ENCODE measurements at places on chromosomes 6 and 20. TPM values are rescaled to one million over a fixed set of nuclear protein-coding genes. Genes with fewer than 3 reads are reported as not detected.

ULBP2 gene
- 0.67 TPM for total RNA-seq

METTL24 gene
- not detected for total RNA-seq

DNA sequence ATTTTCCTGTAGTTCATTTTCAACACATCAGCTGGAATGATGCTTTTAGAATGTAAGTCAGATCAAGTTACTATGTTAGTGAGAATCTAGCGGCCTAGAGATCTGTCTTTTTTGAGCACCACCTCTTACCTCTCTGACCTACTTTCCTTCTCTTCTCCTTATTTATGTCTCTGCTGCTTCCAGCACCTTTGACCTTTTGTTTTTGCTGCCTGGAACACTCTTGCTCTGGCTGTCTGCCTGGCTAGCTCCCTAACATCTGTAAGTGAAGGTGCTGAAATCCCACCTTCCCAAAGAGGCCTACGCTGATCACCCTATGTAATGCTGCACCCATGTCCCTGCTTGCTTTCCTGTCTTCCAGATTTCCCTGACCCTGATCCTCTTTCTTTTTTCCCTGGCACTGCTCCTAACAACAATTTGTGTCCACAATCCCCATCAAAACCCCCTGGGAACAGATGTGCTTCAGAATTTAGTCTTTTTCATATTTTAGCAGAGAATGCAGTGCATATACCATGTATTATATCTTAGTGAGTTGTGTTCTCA is 87.8 kb downstream of the RFPL4B start:
- DNase-seq = no peak

DNA sequence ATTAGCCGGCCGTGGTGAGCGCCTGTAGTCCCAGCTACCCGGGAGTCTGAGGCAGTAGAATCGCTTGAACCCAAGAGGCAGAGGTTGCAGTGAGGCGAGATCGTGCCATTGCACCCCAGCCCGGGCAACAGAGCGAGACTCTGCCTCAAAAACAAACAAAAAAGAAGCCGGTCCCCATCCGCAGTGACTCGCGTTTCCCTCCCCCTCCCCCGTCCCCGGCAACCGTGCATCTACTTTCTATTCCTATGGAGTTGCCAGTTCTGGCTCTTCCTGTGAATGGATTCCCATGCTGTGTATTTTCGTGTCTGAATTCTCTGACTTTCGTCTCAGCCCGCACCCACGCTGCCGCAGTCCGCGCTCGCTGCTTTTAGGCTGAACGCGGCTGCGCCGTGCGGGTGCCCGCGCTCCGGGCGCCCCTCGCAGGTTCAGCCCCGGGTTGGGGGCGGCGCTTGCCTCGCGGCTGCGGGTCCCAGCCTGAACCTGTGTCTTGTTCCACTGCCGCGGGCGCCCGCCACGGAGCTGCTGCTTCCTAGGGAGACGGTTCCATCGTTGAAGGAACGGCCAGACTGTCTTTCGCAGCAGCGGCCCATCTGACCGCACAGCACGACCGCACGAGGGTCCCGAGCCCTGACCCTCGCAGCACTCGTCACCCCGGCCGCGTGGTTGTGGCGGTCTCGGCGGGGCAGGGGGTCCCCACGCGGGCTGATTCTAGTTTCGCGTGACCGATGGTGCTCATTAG is 1.1 kb upstream of the MRGBP start:
- DNase-seq = peak; percentile 83

DNA sequence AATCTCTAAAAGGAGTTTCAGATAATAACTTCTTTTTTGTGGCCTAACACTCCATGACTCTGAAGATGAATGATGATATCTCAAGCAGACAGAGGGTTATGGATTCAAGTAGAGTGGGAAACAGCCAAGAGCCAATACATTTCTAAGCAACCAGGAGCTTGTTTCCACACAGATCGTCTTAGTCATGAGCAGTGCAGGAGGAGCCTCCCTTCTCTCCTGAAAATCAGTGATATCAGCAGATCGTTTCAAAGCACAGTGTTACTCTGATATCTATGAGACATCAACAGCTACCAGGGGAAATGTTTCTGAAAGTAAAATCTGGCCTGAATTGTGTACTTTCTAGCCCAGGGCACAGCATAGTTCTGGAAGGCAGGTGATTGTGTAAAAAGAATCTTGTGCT is 11.5 kb downstream of the ADGRG6 start:
- DNase-seq = no peak

DNA sequence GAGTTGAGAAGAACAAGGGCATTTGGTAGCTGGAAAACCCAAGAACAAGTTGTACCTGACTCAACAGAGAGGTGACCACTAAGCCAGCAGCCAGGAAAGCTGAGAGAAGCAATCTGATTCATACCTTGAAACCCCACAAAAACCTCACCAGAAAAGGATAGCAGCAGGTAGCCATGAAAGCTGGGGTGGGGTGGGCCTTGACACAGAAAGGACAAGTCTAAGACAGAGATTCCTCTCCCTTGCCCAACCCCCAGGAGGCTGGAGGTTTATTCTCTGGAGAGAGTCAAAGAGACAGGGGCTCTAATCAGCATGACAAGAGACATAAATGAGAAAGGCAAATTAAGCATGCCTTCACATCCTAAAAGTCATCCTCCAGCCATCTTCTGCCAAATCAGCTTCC is 151.7 kb upstream of the DST start:
- DNase-seq = no peak
